Activated gamma-delta T cell treated with Interleukin-2 at 50 U/mL for 16 hours (primary cell): ENCODE measurements at places on chromosomes 6 and 20.

- DNase-seq = no peak
Observed at GRCh38 chr6:110561696-110562095, 85.3 kb upstream of the SLC22A16 start.

DNA sequence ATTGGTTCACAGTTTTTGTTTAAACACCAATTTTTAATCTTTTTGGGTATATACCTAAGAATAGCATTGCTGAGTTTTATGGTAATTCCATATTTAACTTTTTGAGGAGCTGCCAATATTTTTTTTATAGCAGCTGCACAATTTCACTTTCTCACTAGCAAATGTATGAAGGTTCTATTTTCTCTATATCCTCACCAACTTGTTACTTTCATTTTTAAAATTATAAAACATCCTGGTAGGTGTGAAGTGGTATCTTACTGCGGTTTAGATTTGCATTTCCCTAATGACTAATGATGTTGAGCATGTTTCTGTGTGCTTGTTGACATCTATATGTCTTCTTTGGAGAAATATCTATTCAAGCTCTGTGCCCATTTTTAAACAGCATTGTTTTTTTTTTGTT is 452.1 kb downstream of the GRIK2 start:
- no peak for DNase-seq

- no peak for DNase-seq
Observed at GRCh38 chr6:15434263-15434662, 188.4 kb downstream of the JARID2 start.

- no peak for DNase-seq
Observed at GRCh38 chr6:108578595-108579327, 18.0 kb downstream of the FOXO3 start.

DNA sequence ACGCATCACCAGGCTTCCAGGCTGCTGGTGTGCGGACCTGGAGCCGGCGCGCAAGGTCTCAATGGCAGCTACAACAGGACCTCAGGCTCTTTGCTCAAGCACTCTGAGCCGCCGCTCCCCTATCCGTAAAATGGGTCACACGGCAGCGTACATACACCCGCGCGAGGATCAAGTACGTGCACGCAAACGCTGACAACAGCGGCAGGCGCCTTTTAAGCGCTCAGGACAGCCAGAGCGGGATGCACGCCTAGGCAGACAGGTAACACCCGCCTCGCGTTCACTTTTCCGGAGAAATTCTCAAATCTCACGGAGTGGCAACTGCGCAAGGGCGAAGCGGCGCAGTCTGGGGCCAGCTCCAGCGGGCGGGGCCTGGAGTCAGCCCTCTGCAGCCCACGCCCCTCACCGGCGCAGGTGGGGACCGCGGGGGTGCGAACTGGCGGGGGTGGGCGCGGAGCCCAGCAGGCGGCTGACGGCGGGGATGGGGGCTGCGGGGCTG is 535 bp downstream of the EXOC2 start:
- DNase-seq = peak; percentile 65

DNA sequence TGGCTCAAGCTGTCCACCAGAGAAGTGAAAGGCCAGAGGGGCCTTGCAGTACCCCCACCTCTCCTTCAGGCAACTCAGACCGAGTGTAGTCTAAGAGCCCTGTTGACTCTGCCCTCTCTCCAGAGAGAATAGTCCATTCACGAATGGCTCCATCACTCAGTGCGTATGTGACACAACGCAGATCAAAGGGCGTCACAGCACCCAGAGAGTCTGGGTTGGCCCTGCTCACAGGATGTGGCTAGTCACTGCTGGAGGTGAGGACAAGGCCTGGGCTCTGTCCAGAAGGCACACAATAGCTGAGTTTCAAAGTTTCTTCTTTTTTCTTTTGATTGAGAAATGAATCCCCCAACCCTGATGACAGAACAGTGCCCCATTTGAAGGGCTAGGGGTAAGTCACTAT is 74.1 kb downstream of the TRMT11 start:
- no peak for DNase-seq

DNA sequence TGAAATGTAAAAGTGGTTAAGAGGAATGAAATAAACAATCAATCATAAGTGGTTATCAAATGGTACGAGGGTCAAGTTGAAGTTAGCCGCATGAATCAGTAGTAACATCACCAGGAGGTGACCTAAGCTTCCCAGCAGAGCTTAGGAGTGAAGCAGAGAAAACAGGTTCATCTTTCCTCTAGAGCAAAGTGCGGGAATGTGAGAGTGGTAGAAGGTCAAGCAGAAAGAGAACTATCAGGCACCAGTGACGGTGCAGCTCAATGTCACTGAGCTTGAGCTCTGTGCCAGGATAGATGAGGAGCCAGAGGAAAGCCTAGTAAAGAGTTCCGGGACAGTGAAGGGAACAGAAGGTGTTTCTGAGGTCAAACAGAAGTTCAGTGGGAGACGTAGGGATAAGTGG is 20.8 kb upstream of the TNFAIP3 start:
- no peak for DNase-seq

DNA sequence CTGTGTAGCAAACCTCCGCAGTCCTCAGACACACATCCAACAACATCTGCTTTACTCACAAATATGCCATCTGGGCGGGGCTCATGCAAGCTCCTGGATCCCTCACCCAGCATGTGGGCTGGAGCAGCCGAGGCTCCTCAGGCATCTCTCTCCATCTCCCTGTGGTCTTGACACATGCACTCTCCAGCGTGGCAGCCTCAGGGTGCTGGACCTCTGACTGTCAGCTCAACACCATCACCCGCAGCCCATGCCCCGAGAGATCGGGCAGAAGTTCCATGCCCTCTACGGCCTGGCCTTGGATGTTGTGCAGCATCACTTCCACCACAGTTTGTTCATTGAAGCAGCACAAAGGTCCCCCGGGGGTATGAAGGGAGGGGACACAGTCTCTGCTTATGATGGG is 32.6 kb upstream of the CD93 start:
- no peak for DNase-seq

- no peak for DNase-seq
Observed at GRCh38 chr6:97067045-97067444, 142.5 kb downstream of the KLHL32 start.

GRCh38 chr6:74946961-74947360 is 258.9 kb downstream of the COL12A1 start:
- no peak for DNase-seq

GRCh38 chr6:142821860-142822259 is 123.1 kb downstream of the HIVEP2 start:
- DNase-seq = no peak

GRCh38 chr6:7765575-7766325 is 39.9 kb downstream of the BMP6 start:
- no peak for DNase-seq

DNA sequence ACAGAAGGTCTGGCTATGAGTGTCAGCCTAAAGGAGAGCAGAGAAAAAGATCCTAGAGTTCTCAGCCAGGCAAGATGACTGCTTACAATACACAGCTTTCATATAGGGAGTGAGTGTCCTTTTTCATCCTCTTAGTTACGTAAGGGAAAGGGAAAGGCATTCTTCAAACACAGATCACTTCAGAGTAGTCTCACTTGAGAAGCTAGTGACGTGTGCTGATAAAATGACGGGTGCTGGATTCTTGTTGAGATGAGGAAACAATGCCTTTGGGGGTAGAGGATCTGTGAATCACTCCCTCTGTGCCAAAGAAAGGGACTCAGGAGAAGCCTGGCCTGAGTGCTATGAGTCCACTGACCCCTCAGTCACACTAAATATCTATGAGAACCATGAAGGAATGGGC is 117.3 kb downstream of the QRSL1 start:
- no peak for DNase-seq

DNA sequence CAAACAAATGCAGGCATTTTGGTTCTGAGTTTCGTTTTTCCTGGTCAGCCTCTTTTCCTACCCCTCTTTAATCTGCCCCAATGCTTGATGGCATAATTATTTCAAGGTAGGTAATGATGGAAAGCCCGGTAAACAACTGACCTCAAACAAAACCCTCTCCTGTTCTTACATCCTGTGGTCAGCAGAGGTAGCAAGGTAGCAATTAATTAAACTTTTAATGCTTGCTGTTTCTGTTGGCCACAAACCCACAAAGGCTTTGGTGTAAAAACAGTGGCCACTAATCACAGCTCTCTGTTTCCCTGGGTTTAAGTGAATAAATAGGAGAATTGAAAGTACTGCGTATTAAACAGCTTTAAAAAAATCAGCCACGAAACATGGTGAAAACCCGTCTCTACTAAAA is 261.5 kb upstream of the SOX4 start:
- no peak for DNase-seq

DNA sequence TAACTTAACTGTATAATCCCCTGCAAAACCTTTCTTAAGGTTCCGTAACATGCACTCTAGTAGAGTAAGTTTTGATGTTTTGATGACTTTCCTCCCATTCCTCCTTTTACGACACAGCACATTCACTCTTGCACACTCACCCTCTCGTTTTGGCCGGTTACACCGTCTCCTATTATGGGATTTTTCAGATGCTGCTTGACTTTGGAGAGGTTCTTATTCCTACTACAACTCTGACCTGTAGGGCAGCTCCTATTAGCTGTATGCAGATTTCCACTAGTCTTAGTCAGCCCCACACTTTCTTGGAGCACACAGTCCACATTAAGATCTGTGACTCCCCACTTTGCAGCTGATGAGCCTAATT is 223.7 kb upstream of the SYNCRIP start:
- no peak for DNase-seq

- DNase-seq = no peak
Observed at GRCh38 chr6:23690453-23691049, 435.5 kb upstream of the NRSN1 start.

DNA sequence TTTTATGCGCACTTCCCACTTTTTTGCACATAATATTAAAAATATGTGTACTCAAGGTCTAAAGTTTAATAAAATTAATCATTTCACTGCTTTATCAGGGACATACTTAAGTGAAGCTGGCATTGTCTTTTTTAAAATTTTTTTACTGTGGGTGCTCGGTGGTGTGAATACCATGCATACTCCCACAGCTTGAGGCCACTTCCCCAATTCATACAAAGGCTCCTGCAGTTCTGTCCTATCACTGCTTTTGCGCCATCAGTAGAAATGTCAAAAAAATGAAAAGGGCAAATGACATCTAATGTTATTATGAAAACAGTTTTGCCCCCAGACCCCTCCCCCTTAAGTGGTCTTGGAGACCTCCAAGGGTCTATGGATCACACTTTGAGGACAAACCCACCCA is 464.1 kb upstream of the ARID1B start:
- no peak for DNase-seq

- DNase-seq = no peak
Observed at GRCh38 chr20:2164966-2165365, 63.3 kb downstream of the STK35 start.

DNA sequence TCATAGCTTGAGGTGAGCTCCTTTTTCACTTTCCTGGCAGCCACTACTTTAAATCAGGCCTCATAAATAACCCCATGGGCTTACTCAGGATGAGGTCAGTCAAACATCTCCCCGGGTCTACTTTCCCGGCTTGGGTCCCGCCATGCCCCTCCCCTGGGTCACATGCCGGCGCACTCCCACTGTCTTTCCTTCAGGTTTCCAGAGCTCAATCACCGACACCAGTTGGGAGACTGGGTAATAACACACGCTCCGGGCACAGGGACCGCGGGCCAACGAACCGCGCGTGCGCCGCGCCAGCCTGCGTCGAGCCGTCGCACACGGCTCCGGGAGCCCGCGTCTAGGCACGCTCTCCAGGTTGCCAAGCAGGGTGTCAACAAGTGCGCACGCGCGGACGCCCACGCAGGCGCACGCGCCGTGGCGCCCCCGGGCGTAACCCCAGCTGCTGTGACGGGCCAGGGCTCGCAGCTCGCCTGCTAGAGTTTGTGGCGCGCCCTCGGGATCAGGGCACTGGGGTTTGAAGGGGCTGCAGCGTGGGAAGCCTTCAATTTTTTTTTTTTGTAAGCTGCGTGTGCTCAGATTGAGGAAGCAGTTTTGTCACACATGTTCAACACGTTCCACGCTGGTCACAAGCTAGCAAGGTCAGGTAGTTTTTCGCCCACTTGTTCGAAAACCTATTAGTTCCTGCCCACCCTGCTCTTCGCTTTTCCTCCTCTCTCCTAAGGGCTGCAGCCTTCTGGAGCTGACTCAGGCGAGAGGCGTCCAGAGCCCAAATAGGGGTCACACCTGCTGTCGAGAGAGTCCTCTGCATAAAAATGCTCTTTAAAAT is 31.8 kb downstream of the TFAP2B start:
- DNase-seq = no peak

DNA sequence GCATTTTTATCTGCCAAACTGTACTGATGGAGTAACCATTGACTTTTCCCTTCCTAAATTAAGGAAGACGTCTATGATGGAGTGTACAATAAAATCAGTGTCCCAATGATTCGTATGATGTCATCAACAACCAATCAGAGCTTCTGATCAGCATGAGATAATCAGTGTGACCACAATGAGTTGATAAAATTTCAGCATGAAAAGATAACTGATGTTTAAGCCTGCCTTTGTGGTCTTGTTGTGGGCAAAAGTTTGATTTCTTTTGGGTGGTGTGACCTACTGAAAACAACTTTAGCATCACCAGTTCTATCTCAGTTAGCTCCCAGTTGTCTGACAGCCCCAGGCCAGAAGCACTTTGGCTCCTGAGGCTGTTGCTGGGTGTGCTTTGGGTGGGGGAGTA is 3.3 kb downstream of the PCIF1 start:
- DNase-seq = no peak

DNA sequence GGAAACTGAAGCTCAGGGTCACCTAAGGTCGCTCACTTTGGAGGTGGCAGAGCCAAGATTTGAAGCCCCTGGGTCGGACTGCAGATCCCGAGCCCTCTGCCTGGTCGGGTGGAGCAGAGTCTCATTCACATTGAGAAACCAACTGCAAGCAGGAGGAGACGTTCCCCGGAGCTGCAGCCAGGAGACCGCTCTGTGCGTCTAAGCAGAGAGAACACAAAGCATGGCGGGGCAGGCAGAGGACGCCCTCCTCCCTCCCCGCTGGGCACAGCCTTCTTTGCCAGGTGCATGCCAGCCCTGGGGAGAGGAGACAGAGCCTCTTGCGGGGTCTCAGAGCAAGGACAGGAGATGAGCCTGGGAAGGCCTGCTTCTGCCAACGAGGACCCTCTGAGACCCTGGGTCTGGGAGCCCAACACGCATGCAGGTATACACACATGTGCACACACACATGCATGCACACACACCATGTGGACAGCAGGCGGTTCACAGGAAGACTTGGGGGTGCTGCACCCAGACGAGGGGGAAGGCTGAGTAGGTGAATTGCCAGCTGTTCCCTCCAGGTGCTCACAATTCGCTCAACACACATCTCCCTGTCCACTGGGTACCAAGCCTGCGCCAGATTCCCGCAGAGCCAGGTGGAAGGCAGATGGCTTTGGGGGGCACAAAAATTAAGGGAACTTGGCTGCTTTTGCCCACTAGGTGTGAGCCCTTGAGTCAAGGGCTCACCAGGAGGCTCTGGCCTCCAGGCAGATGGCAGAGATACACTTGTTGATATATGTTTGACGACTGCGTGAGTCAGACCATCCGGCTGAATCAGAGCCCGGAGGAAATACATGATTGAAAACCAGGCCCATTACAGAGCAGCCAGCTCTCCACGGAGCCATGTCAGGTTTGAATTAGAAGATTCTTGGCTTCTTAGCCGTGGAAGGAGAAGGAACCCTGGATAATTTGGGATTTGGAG is 5.5 kb upstream of the NTSR1 start:
- DNase-seq = peak; percentile 31
